Activated gamma-delta T cell treated with Interleukin-2 at 50 U/mL for 16 hours (primary cell): ENCODE measurements at places on chromosomes 1 and 21.

DNA sequence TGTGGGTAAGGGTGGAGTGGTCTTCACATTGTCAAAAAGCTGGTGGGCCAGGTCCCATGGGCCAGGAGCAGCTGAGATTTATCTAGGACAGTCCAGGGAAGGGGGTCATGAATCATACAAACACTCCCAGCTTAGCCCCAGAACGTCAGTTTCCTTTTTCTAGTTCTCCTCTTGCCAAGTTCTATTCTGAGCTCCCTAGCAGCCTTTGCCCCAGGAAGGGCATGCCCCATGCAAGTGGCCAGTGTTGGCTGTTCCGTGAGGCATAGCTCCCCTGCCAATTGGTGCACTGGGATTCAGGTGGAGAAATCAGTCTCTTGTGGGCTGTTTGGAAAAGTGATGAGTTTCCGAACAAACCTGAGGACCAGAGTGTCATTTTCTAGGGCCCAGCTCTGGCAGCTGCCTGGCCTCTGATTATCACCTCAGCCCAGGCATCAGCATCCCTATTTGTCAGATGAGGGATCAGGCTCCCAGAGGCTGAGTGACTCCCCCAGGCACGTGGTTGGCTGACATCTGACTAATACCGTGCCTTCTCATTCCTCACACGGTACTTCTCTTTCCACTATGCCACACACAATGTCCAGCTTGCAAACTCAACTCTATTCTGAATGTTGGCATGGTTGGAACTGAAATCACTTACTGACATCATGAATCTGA lies 14.2 kb upstream of the MYOM3 start:
- no peak for DNase-seq

- DNase-seq = no peak
Observed at GRCh38 chr1:50830621-50831020, 129.4 kb downstream of the FAF1 start.

DNA sequence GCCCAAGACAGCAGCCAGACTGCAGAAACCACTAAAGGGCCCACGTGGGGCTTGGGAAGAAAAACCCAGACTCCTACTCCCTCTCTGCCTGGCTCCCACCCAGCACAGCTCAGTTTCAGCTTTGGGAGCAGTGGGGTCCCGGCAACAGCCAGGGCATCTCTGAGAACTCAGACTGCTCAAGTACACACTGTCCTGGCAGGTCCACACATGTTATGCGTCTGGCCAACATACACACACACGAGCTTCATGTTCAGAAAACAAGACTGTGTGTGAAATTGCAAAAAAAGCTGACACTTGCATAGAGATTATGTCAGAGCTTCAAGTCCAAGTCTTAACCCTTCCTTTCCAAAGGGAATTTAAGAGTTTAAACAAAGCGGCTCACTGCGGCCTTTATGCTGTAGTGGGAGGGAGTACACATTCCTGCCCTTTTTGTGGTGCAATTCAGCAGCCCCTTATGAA lies 136.6 kb upstream of the CD34 start:
- no peak for DNase-seq

- DNase-seq = no peak
Observed at GRCh38 chr1:50980505-50980904, 10.5 kb downstream of the CDKN2C start.

DNA sequence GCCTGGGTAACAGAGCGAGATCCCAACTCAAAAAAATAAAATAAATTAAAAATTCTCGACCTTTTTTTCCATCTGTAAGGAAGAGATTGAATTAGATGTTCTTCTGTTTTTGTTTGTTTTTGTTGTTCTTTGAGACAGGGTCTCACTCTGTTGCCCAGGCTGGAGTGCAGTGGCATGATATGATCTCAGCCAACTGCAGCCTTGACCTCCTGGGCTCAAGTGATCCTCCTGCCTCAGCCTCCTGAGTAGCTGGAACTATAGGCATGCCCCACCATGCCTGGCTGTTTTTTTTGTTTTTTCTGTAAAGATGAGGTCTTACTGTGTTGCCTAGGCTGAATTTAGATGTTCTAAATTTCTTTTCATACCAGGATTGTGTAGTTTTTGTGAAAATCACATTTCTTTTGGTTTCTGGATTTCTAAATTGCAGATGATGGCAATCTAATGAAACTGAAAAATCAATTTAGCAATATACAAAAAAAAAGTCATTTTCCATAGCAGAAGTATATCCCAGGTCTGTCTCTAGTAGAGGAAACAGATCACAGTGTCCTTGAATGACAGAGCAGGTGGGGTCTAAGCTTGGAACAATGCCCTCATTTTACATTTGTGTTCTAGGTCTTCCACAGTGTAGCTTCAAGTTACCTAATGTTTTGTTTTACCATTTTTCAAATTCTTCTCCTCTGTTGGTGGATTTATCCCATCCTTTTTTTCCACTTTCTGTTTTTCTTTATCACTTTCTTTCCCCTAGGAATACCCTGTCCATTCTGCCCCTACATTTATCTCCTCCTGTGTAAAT lies 20.3 kb downstream of the ZYG11A start:
- no peak for DNase-seq

- no peak for DNase-seq
Observed at GRCh38 chr1:21305155-21305899, 15.1 kb upstream of the ECE1 start.

- no peak for DNase-seq
Observed at GRCh38 chr1:59055908-59056719, 240.8 kb upstream of the FGGY start.

- DNase-seq = no peak
Observed at GRCh38 chr1:73161418-73161817, 879.1 kb upstream of the NEGR1 start.

- no peak for DNase-seq
Observed at GRCh38 chr1:186806477-186806876, 22.3 kb upstream of the PLA2G4A start.

DNA sequence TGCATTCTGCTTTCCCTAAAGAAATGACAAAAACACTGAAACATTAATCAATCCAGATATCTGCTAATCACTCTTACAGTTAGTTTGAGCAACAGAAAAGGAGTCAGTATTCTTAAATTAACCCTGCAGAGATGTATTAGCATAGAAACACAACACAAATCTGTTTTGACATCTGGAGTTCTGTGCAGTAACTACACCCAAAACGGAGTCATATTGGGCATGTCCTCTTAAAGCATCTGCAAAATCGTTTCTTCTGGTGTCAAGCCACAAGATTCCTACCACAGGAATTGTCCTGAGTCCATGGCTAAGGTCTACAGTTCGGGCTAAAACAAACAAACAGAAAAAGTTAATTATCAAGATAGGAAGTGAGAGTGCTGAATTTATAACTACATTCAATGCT lies 332.1 kb upstream of the PKN2 start:
- no peak for DNase-seq

DNA sequence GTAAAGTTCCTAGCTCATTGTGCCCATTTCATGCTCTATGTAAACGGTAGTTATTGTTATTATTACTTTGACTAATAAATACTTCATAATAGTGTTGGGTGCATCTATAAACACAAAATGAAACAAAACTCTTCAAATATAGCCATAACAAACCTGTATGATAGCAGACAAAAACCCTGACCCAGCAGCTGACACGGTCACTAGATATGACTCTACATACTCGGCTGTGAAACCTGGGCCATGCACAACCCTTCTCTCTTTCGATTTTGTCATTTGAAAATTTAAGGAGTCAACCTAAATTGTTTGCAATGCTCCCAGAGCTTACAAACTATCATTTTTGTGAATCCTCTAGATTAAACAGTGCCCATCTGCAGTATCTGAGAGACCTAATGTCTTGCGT lies 8.0 kb upstream of the RGS13 start:
- DNase-seq = no peak

DNA sequence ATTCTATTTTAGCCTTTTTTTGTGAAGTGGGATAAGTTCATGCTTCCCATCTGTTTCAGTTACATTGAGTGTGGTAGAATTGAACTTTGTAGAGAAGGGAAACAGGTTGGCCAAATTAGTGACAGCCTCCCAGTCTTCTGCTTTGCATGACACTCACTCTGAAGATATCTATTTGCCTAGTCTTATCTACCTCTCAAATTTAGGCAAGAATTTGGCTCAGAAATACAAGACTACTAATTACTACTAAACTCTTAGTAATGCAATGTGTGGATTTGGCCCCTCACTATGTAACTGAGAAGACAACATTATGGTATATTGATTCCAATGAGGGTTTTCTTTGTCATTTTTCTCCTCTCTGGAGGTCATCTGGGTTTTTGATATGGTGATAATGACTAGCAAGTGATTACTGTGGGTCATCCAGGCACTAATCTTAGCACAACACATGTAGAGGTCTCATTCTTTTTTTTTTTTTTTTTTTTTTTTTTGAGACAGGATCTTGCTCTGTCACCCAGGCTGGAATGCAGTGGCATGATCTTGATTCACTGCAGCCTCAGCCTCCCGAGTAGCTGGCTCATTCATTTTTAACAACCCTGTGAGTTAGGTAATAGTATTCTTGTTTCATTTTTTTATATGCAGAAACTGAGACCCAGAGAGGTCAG lies 6.3 kb downstream of the FAM20B start:
- no peak for DNase-seq

GRCh38 chr1:50347933-50348332 lies 75.3 kb downstream of the DMRTA2 start:
- no peak for DNase-seq

DNA sequence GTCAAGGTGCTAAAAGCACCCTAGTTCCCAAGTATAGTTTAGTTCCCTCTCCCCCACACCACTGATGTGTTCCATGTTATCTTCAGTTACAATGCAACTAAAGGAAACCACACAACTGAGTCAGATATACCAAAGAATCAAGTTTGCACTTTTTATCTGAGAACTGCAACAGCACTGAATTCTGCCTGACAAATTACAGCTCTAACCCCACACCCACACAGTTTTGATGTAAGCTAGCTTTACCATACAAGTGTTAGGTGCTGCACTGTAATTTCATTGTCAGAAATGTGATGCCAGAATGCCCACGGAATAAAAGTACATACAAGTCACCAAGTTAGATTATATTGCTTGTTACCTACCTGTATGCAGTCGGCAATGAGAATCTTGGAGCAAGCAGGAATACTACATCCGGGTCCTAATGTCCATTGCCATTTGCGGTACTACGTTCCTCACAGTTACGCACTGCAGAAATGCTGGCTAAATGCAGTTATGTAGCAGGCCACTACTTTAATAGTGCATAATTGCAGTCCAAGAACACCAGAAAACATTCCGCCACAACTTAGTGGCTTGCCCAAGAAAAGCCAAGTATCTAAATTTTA lies 12.1 kb downstream of the SFPQ start:
- no peak for DNase-seq

DNA sequence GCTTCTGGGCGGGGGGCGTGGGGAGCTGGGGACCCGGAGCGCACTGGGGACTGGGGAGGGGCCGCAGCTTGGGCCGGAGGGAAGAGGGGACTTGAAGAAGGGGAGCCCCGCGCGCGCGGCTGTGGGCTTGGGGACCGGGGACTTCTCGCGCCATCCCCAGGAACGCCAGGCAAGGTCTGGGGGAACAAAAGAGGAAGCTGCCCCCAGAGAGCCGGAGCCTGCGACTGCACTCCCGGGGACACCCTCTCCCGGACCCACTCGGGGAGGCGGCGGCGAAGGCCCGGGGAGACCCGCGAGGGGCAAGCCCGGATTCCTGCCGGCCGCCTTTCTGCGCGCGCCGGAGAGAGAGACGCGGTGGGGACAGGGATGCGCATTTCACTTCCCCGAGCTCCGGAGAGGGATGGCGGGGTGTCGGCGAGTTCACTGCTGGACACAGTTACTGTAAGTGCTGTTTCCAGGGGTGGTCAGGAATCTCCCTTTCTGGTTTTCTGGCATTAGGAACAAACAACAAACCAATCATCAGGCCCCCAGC lies 732 bp downstream of the ABCG1 start:
- no peak for DNase-seq

DNA sequence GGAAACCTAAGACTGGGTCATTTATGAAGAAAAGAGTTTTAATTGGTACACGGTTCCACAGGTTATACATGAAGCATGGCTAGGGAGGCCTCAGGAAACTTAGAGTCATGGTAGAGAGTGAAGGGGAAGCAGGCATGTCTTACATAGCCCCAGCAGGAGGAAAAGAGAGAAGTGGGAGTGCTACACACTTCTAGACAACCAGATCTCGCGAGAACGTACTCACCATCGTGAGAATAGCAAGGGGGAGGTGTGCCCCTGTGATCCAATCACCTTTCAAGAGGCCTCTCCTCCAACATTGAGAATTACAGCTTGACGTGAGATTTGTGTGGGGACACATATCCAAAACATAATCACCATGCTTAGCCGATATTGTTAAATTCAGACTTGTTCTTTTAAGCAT lies 62.8 kb downstream of the DYRK1A start:
- DNase-seq = no peak

DNA sequence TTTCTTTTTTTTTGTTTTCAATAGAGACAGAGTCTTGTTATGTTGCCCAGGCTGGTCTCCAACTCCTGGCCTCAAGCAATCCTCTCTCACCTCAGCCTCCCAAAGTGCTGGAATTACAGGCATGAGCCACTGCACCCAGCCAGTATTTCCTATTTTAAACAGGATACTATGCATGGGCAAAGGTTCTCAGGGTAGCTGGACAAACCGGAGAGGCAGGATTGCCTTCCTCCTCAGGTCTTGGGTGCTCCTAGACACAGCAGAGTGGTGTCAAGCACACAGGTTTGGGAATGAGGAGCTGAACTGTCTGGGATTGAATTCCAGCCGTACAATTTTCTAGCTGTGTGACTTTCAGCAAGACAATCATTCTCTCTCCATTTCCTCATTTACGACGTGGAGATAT lies 22.9 kb upstream of the HNRNPU start:
- DNase-seq = no peak

DNA sequence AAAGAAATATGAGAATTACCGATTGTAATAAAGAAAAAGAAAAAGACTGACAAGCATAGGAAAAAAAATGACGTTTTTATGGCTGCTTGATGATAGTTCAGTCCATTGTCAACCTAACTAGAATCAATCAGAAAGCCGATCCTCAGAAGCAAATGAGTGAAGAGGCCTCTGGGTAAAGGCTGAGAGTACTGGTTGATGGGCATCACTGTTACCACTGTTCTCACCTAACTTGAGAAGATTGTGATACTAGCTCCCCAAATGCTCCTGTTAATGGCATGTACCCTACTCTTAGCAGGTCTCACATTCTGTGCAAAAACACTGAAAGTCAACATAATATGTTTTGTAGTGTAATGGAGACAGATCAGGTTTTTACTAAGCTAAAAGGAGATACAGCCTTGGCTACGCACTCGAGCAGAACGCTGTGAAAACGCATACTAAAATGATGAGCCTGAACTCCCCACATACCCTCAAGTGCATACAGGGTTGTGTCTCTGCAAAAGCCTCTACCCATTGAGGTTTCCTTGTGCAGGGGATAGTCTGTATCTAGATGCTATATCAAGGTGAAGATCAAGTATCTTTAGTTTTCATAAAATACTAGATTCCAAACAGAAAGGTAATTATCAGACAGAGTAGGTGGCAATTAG lies 554.6 kb downstream of the SMYD3 start:
- DNase-seq = no peak

DNA sequence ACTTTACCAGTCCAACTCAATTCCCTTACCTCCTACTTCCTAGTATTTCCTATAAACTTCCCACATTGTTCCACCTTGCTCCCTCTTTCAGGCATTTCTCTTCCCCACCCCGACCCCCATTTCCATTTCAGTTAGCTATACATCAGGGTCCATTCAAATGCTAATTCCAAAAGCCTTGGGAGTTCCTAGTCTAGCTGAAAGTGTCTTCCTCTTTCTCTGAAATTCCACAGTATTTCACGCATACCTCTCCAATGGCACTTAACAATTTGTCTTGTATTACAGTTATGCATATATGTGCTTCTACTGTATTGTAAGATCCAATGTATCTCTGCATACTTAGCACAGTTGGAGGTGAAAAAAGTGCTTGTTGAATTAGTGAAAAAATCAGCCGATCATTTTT lies 94.9 kb downstream of the ZNF644 start:
- no peak for DNase-seq
